ENCODE measurements at places on chromosomes 2 and 18.
A peak's percentile ranks its signal among the peaks of the same experiment; 100 is the strongest.

GRCh38 chr18:7608781-7609201, 41.7 kb downstream of the PTPRM start:
- DNase-seq: peak; percentile 68

DNA sequence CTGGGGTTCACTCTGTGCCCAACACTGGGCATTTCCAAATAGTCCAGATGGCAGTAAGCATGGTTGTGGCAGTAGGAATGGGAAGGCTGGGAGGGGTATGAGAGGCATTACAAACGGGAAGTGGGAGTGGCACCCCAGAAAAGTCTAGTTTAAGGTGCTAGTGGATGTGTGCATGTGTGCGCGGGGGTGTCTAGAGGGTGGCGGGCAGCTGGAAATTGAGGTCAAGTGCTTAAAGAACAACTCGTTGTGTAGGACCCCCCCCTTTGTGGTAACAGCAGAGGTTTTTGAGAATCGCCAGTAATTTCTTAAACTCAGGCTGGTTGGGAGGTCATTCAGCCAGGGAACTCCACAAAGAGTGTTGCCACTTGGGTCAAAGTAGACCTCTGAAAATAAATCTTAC, 69.9 kb downstream of the RHBDD1 start:
- no peak for DNase-seq

GRCh38 chr2:40102447-40102846, 323.4 kb upstream of the THUMPD2 start:
- DNase-seq: peak; percentile 10

DNA sequence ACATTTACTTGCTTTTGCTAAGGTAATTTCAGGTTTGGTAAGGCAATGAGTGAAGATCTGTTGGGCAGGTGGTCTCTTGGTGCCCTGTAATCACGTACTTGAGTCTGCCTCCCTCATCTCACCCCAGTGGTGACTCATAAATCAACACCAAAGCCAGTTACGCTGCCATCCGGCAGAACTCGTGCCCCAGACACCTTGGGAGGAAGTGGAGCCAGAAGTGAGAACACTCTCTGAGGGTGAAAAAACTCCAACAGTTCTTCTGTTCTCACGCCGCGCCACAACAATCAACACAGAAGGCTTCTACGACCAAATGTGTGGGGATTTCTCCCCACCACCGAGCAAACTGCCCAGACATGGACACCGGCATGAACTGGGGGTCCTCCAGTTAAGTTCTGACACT, 206.2 kb downstream of the ARL4C start:
- no peak for DNase-seq

DNA sequence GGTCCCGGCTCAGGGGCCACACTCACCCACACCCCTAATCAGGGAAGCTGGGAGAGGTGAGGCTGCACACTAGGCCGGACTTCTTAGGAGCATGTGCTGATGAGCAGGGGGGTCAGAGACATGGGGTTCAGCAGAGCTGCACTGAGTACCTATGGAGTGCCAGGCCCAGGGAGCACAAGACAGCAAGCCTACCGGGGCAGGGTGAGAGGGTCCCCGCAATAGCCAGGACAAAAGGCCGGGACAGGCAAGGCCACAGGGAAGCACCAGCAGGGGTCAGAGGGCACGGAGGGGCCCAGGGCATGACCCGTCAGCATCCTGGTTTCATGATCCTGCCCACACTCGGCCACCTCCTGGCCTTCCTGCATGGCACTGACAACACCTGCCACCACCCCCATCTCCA, 73.5 kb downstream of the TNS1 start:
- DNase-seq: no peak

DNA sequence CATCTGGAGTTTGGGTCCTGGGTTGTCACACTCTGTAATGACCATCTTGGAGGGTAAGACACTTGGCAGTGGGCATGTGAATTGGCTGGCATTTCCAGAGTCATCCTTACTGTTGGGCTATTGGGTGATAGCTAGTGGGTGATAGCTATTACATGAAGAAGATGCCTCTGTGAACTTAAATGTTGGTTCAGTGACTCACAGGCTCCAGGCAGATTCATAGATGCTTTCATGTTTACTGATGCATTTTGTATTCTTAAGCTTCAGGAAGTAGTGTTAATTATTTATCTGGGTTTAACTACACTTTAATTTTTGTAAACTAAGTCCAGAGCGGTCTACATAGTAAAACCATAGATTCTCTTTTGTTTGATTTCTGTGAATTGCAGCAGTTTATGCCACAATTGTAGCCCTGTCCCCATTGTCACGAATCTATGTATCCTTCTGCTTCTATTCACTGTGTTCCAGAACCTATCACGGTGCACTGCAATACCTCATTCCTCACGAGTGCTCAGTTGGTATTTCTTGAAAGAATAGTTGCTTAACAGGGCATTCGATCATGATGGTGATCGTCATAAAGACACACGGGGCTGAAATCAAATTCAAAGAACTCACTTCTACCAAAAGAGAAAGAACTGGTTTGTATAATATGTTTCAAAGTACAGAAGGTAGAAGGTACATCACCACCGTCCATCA, 79.7 kb downstream of the GBX2 start:
- DNase-seq: peak; percentile 14

DNA sequence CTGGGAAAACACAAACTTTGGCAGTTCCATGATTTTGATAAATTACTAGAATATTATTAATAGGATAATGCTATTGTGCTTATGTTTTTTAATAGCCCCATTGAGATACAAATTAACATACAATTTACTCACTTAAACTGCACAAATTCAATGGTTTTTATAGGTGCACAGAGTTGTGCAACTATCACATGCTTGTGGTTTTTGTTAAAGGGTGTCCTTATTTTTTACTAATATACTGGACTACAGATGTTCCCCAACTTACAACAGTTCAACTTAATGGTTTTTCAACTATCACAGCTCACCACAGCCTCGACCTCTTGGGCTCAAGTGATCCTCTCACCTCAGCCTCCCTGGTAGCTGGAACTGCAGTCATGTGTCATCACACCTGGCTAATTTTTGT, 76.6 kb downstream of the OSBPL1A start:
- no peak for DNase-seq

GRCh38 chr2:108542071-108542470, 7.8 kb downstream of the LIMS1 start:
- peak; percentile 87 for DNase-seq

- no peak for DNase-seq
These were observed 13.3 kb upstream of the REEP1 start for GRCh38 chr2:86350751-86351150.

DNA sequence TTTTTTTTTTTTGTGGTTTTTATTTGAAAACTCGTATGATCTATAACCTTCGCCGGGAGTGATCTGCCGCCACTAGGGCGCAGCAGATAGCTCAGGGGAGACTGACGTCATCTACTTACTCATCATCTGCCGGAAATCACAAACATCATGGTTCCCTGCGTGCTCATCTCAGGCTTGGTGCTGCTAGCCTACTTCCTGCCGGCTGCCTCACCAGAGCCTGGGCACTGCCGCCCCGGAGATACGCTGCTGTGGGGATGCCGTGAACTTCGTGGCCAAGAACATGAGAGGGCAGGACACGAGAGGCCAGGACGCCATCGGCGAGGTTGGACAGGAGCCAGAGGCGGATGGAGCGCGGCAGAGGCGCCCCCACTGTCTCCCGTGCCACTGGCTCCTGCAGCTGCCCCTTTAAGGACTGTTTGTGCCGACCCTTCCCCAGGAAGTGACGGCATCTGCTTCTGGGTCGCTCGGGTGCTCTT, 68.8 kb downstream of the DOK6 start:
- no peak for DNase-seq

DNA sequence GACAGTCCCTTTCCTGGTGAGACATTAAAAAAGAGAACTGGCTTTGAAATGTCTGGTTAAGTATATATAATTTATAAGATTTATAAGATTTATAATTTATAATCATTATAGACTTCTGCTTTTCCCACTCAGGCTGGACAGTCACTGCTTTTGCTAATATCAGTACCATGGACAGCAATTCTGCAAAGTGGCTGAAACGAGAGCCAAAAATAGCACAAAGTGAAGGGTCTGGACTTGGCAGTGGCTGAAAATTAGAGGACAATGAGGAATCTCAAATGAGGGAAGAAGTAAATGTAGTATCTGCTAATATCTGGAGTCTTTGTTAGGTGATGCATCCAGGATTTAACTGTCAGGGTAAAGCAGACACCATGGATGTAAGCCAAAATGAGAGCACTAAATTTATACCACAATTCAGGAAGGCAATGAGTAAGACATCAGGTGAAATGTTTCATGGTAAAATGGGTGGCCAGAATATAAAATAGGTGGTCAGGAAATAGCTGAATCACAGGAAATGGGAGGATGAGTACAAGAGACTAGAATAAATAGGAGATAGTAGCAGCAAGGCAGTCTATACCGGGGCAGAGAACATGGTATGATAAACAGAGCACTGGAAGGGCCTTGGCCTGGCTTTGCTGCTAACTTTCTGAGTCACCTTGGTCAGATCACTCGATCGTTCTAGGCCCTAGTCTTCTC, 39.6 kb upstream of the BOD1L2 start:
- peak; percentile 66 for DNase-seq

GRCh38 chr2:239485622-239486021, 84.8 kb upstream of the HDAC4 start:
- no peak for DNase-seq

DNA sequence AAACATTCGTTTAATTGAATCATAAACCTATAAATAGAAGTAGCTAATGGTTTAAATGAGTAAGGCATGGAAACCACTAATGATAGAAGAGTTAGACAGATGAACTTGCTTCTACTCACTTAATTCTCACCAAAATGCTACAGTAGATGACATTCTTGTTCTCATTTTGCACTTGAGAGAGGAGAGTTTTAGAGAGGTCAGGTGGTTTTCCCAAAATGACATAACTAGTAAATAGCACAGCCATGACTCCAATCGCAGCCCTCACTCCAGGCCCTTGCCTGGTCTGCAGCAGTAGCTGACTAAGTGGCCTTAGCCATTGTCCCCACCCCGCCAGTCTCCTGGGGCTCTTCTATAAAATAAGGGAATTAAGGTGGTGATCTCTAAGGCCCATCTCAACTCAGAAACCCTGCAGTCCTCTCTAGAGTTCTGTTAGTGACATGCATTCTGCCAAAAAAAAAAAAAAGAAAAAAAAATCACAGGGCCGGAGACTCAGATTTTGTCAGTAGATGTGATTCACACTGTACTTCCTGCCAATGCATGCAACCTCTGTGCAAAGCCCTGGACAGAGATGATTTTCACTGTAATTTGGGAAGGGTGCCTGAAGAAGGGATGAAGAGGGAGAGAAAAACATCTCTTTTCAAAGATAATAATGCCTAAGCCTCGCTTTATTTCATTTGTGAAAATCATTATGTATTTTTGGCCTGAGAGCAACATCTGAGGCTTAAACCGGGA, 221.8 kb downstream of the ANAPC1 start:
- DNase-seq: peak; percentile 60

DNA sequence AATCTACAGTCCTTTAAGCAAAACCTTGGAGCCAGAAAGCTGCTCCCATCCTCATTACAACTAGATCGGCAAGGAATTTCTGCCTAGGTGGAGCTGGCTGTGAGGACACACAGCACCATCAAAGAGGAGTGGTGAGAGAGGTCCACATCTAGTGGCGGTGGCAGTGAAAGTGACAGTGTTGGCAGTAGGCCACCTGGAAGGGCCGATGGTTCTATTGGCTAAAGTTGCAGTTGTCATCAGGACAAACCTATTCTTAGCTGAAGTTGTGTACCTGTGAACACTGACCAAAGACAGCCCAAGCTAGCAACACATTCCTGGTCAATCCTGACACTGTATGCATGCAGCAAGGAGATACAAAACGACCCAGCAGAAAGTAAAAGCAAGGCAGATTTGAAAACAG, 218.1 kb upstream of the CHAC2 start:
- DNase-seq: no peak

DNA sequence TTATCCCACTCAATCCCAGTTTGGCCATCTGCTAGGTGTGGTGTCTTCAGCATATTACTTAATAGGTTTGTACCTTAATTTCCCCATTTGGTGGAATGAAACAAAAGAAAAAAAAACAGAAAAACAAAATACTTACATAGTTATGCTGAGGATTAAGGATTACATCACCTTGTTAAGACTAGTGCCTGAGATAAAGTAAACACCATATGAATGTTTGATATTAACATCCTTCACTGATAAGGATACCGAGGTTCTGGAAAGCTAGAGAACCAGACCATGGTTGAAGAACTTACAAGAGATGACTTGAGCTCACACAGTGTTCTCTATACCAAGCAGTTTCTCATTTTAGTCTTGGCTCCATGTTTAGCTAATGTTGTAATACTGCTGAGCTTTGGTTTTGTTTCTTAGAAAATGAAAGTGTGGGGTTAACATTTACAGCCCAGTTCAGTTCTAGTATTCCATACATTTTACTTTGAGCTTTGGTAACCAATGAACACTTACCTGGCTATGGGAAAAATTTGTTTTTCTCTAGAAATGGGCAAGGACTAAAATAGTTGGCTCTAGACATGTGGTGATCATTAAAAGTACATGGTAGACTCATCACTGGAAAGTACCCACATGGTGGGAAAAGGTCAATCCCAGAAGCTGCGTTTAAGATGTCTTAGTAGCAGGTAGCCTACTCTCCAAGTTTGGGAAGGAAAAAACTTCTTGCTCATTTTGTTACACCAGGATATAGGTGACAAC, 5.8 kb upstream of the GPD2 start:
- DNase-seq: peak; percentile 21

DNA sequence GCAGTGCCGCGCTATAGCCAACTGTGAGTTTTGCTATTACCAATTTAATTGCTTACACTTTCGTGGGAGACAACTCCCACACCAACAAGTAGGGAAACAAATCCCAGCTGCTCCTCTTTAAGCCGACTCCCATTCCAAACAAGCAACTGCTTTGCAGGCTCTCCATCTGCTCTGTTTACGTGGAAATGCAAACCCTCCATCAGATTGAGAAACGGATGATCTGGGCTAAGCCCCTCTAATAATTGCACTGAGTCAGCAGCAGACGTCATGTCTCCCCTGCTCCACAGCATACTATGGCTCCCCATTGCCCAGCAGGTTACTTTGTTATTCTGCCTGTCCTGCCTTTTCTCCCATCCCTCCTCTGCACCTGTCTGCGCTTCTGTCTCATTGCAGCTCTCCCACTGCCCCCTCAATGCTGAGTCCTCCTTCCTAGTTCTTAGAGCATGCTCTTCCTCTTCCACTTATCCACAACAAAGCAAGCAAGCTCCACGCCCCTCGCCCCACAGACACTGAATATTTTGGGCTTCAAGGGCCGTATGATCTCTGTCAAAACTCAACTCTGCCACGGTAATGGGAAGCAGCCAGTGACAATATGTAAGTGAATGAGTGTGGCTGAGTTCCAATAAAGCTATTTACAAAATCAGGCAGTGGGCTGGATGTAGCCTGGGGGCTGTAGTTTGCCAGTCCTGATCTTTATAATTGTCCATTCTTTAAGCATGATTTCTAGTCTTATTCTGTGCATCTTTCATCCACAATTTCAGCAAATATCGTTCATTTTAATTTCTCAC, 39.5 kb upstream of the ARL4C start:
- no peak for DNase-seq

All from adipocyte (in vitro differentiated cells).